ENCODE measurements at places on chromosomes 16 and 17.

GRCh38 chr17:60601447-60602384 is 1.7 kb downstream of the PPM1D start:
- DNase-seq, result peak; percentile 51

DNA sequence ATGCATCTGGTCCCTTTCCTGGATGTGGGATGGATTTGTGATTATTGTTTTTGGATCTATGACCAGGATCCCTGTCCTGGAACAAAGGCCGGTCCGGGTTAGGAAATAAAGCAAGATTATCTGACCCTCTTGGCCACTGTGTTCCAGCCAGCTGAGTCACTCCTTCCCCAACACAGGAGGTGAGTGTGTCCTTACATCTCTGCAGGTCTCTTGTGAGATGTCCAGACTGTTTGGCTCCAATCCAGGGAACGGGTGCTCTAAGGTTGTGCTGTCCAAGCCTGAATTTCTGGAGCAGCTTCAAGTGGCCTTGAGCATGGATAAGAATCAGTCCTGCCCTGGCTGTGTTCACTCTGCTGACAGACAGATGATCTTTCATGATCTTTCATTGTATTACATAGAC is 136.5 kb upstream of the CCL2 start:
- DNase-seq, result no peak

GRCh38 chr17:43171586-43172487 is 823 bp downstream of the NBR1 start:
- DNase-seq, result peak; percentile 19

GRCh38 chr16:29675811-29676643 is 3.0 kb upstream of the QPRT start:
- DNase-seq, result no peak

DNA sequence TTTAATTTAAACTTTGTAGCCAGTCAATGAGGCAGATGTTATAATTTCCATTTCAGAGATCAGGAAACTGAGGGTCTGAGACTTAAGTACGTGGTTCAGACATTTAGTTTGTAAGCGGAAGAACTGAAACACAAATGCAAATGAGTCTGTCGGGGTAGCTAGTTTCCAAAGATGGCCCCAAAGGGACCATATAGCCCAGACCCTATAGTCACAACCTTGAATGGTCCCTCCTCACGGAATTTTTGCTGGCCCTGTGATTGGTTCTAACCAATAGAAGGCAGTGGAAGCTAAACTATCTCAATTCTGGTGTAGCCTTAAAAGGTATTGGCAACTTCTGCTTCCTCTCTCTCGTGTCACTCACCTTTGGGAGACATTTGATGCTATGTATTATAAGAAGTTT is 7.5 kb upstream of the BCO1 start:
- no peak for DNase-seq

GRCh38 chr16:21158208-21159110 is at the start of gene LDAF1:
TSS of gene LDAF1 (plus strand) at chr16:21158674. CDS start at chr16:21161183, 2,509 bp downstream.
- peak; percentile 85 for DNase-seq

- DNase-seq, result no peak
These were observed 39.1 kb downstream of the OR1D5 start for GRCh38 chr17:3024346-3024745.
